T-helper 1 cell (primary cell): ENCODE measurements at places on chromosomes 3 and 15.

DNA sequence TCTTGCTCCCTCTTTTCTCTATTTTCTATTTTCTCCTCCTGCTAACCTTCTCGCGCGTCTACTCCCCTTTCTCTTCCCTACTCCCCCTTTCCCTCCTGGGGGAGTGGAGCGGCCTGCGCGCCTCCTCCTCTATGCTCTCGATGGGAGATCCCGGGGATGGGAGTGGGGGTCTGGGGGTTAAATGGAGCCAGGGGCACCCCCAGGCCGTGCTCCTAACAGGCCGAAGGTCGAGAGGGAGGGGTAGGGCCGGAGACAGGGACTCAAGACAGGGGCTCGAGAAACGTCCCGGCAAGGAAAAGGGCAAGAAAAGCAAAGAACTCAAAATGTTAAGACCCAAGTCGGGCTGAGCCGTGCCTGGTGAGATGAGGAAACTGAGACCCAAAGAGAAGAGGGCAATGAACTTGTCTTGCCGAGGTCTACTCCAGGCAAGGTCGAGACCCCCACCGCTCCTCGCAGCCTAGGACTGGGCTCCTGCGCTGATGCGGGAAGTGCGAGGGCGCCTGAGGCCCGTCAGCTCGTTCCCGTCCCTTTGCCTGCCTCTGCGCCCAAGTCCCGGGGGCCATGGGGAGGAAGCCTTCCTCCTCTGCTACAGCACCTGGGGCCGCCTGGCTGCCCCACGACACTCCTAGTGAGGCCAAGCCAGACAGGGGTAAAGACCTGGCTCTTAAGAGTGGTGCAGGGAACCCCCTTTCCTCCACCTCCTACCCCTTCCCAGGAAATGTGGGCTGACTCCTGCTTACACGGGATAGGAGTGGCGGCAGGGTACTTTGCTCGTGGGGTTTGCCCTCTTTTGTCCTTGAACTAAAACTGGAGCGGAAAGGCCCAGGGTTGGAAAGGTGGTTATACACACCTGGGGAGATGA is 770 bp upstream of the MEGF11 start:
- DNase-seq, result no peak

DNA sequence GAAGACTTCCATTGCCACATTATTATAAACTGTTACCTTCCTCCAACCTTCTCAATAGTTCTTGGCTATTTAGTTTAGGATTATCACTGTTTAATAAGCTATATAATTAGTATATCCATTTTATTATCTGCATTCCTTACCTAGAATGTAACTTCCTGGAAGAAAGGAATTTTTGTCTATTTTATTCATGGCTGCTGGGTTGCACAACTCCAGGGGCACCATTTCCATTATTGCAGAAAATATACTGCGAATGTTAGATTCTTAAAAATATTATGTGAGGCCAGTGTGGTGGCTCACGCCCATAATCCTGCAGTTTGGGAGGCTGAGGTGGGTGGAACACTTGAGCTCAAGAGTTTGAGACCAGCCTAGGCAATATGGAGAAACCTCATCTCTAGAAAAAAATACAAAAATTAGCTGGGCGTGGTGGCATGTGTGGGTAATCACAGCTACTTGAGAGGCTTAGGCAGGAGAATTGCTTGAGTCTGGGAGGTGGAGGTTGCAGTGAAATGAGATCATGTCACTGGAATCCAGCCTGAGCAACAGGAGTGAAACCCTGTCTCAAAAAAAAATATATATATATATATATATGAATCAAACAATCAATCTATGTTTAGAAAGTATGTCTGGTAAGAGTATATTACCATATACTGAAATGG is 19.9 kb downstream of the CLDN1 start:
- no peak for DNase-seq

- DNase-seq, result no peak
These were observed 165.7 kb downstream of the MAGI1 start for GRCh38 chr3:65873028-65873427.

DNA sequence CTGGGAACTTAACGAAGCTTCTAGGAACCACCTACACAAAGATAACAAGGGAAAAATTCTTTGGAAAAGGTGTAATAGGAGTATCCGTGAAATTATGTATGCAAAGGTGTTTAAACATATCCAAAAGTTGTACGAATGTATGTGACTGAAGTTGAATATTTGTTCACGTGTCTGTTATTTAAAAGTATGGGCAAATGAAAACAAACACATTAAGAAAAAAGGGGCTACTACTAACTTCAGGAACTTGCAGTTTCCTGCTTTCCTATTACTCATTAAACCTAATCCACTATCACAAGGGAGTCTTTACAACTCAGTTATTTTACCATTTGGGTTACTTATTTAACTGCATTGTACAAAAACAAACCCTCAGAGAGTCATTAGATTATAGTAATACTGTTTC is 33.9 kb upstream of the GRAMD1C start:
- no peak for DNase-seq

- no peak for DNase-seq
These were observed 15.4 kb downstream of the ANPEP start for GRCh38 chr15:89799011-89799911.

GRCh38 chr3:126364731-126365301 is 7.6 kb upstream of the KLF15 start:
- no peak for DNase-seq

GRCh38 chr15:95760508-95760907 is 570.0 kb upstream of the NR2F2 start:
- DNase-seq, result no peak

GRCh38 chr3:101193957-101194356 is 126.4 kb downstream of the IMPG2 start:
- DNase-seq, result no peak

DNA sequence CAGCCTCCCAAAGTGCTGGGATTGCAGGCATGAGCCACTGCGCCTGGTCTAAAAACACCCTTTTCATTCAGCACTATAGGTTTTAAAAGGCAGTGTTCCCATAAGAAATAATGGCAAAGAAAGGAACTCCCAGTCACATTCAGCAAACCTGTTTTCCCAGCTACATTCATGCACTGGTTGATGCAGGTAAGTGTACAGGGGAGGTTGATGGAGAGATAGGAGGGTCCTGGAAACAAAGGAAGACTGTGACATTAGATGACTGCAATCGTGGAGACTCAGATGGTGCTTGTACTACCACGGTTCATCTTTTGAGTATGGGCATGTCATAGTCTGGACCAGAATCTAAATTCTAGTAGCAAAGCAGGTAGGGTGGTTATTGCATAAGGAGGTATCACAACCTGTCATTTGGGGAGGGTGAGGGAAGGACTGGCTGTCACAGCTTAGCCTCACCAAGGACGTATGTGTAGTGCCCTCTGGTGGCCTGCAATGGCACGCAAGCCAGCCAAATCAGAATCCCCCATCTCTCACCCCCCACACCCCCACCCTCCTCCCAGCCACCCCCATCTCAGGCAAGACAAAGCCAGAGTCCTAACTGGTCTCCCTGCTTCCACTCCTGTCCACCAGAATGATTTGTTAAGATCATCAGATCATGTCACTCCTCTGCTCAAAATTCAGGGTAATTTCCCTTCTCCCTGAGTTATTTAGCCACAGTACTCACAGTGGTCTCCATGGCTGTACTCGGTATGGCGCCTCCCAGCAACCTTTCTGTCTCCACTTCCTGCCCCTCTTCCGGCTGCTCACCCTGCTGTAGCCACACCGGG is 28.8 kb upstream of the UBL7 start:
- DNase-seq, result peak; percentile 43

GRCh38 chr15:96054621-96055020 is 275.9 kb upstream of the NR2F2 start:
- no peak for DNase-seq

- no peak for DNase-seq
These were observed 8.1 kb downstream of the SPATA12 start for GRCh38 chr3:57068437-57069089.

- DNase-seq, result no peak
These were observed 81.5 kb downstream of the MB21D2 start for GRCh38 chr3:192835818-192836815.

DNA sequence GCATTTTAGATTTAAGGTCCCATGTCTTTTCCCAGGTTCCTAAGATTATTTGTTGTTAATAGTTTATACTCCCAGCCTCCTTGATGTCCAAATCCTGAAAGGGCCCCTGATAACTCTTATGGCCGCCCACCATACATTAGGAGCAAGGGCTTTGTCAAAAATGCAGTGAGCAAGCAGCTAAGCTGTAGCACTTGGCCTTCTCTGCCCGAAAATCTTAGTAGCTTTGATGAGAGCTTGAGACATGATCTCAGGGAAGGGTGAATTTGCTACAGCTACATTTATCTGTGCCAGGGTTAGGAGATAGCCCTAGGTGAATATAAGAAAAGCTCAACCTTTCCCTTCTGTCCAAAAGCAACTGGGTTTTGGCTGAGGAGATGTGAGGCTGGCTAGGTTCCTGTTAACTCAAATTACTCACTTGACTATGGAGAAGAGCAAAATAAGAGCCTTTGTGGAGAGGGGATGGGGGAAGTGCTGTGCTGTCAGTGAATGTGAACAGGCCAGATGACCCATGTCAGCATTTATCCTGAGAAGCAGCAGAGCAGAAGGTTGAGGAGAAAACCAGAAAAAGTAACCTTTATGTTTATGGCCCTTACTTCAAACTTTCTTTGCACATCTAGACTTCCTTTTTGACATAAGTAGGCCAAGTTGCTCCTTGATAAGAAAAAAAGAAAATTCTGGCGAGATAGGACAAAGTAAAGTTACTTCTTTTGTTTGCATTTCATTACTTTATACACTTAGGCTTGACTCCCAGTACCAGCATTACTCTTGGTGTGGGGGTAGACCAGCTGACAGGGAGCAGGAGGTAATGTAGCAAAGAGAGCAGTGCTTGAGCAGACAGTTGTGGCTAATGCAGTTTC is 21.1 kb downstream of the MAPK6 start:
- no peak for DNase-seq

DNA sequence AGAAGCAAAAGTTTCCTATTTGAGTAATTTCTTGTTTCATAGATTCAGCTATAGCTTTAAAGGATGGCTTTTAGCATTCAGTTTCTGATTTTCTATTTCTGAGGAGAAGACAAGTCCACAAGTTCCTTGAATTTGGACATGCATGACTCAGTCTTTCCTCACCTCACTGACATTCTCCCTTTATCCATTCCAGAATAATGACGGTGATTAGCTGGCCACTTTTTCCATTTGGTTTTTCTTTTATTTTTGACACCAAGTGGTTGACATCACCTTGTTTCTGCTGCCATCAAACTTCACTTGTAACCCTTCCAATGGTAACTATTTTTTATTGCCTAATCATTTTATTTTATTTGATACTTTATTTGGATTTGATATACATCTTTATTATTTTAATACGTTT is 404.4 kb upstream of the KCNMB2 start:
- DNase-seq, result no peak

- no peak for DNase-seq
These were observed 4.5 kb downstream of the LSM3 start for GRCh38 chr3:14183015-14183577.

- no peak for DNase-seq
These were observed 121.6 kb downstream of the UBE2E2 start for GRCh38 chr3:23324745-23325144.

- no peak for DNase-seq
These were observed 68.5 kb downstream of the PLCH1 start for GRCh38 chr3:155676252-155676981.

DNA sequence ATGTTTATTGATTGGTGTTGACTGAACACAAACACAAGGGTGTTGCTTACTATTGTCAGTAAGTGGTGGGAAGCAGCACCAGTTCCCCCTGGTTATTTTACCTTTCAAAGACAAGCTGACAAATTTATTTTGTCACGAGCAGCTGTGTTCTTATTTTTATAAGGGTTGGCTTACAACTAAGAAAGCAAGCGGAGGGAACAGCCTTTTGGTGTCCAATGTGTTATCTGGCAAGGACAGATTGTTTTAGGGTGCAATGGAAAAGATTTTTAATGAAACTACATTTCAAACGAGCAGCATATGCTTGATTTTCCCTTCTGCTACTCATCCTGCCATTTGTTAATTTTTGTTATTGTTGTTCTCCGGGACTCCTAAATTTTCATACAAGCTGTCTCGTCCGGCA is 920.6 kb upstream of the CFAP20DC start:
- DNase-seq, result no peak

- no peak for DNase-seq
These were observed 381.8 kb upstream of the THBS1 start for GRCh38 chr15:39199076-39199475.

DNA sequence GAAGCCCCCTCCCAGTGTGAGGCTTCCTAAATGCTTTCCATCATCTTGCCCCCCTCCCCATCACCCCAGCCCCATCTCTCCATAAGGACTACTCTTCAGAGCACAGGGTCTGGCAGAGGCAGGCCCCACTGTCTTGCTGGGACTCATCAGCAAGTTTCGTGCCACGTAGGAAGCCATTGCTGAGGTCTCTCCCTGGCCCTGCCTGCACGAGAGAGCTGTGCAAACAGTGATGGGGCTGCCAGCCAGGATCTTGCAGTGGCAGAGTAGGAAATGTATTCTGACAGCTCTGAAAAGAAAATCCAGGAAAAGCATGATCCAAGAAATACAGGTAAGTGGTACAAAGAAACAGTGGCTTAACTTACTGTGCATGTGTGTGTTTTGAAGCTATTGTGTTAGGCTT is 22.6 kb downstream of the ISL2 start:
- DNase-seq, result no peak

GRCh38 chr3:45413172-45413765 is 24.9 kb downstream of the LARS2 start:
- DNase-seq, result no peak

- DNase-seq, result no peak
These were observed 27.2 kb downstream of the FAM98B start for GRCh38 chr15:38481113-38481512.
